SIG-M5 (cell line): ENCODE measurements at places on chromosomes 13 and 19.

DNA sequence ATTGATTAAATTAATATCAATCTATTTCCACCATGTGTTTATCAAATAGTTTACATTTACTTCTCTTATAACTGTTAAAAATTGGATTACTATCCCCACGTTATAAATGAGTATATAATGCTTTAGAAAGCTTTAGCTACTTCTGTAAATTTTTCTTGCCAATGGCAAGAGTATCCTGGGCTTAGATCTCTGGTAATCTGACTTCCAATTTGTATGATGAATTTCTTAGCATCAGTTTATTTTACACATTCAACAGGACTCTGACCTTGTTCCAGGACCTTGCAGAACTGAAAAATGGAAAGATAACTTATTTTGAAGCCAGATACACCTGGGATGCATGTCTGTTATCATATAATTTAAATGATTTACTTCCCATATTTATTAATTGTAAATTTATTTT, 2759.4 kb downstream of the PCDH9 start:
- DNase-seq = no peak

- DNase-seq = no peak
Observed at GRCh38 chr13:80339912-80340650, 845 bp downstream of the SPRY2 start.

GRCh38 chr13:23748109-23748990, 140.8 kb downstream of the MIPEP start:
- no peak for DNase-seq

- DNase-seq = no peak
Observed at GRCh38 chr13:108223687-108224503, 5.7 kb downstream of the ABHD13 start.

- no peak for DNase-seq
Observed at GRCh38 chr13:109647053-109647452, 139.3 kb downstream of the IRS2 start.

- no peak for DNase-seq
Observed at GRCh38 chr19:19943848-19944582, 43.3 kb downstream of the ZNF93 start.

- DNase-seq = no peak
Observed at GRCh38 chr13:51276636-51277035, 54.4 kb downstream of the FAM124A start.

DNA sequence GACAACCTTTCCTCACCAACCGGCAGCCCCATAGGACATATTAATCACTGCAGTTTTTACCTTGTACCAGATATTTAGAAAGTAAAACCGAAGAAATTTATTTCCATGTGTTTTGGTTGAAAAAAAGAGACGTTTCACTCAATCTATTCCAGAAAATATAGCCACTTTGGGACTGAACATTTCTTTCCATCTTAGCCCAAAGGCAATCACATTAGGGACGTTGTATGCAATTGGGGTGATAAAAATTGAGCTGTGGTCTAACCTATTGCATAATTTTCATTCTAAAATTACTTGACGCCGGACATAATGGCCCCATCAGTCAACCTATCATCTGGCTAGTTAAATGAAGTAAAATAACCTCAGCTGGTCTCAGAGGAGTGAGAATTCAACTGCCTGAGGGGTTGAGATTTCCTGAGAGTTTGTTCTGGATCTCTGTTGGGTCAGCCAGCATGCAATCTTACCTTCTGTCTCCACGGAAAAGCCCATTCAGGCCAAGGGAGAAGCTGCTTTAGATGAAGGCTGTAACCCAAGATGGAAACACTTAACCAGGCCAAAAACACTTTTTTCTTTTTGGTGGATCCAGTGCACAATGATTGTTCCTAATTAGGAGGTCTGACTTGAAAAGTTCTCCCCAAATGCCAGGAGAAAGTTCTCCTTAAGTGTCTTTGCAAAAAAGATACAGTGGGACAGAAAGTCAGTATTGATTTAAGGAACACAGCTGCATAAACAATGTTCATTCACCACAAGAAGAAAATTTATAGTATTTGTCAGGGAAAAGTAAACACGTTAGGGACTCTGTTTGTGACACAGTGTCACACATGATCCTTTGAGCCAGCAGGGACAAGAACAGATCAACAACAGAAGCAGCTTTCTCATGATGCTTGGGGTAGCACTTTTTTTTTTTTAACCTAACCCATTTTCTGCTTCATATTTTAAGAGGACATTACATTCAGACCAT, 34.1 kb downstream of the DLEU7 start:
- no peak for DNase-seq

DNA sequence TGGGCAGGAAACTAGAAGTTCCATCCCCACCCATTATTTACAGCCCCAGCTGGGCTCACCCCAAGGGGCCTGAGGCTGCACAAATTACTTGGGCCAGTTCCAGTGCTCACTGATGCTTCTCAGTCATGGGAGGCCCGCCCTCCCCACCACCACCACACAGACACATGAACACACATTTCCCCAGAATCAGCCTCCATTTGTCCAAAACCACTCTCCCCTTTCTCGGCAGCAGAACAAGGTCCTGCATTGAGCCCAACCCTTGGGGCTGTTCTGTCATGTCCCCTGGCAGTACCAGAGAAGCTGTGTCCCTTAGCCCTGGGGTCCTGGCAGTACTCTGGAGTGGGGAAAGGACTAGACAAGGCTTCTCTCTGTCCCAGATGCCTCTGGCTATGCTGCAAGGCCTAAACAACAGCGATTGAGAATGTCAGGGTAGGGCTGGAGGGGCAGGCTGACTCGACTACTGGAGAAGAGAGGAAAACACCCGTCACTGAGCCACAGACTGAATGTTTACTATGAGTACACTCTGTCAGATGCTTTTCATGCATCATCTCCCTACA, 21.8 kb downstream of the SAMD4B start:
- no peak for DNase-seq

DNA sequence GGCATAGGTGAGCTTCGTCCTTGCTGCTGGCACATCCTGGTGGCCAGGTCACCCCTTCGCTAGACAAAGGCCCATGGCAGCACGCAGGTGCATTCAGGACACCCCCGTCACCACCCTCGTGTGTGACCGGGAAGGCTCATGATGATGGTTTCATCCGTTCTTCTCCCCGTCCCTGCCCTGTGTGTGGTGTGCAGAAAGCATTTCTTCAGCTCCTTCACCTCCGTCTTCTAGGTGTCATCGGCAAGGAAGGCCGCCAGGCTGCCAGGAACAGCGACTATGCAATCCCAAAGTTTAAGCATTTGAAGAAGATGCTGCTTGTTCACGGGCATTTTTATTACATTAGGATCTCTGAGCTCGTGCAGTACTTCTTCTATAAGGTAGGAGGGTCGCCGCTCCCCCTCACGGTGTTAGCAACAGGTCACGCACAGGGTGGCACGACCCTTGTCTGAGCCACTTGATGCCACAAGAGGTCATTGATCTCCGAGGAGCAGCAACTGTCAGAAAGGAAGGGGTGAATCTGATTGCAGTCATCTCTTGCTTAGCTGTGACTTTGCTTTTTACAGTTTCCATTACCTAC, 111.0 kb upstream of the MCF2L start:
- DNase-seq = no peak

GRCh38 chr19:6694147-6694815, 24.3 kb upstream of the TNFSF14 start:
- no peak for DNase-seq

DNA sequence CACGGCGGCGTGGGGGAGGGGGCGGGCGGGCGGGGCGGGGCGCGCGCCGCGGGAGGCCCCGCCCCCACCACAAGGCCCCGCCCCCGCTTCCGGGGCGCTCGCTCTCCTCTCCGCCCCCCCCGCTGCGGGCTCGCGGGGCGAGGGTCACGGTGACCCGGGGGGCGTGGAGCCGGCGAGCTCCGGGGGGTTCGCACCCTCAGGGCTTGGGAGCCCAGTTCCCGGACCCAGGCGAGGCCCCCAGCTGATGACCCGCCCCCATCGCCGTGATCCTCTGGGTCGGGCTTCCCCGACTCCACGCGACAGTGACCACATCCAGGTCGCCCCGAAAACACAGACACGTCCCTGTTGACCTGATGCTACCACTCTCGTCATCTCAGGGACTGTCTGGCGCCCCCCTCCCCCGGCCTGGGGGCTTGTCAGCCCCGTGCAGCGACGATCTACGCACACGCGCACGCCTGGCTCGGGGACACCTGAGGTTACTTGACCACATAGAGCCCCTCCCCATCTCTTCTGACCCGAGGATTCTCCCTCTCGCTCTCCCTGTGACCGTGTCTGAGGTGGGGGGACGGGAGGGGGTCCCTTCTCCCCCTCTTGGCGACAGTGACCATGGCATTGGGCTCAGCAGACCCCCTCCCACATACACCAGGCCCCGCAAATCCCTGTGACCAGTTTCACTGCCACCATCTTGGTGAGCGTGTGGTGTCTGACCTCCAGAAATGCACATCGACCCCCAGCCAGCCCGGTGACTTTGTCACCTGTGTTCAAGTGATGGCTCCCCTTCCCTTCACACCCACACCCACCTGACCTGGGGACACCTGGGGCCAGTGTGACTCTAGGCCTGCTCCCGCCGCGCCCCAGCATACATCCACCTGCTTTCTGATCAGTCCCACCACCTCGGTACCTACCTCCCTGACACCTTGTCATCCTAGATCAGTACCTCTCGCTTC, 670 bp downstream of the MAP2K7 start:
- no peak for DNase-seq

GRCh38 chr13:79621902-79622301, 140.9 kb downstream of the NDFIP2 start:
- no peak for DNase-seq

DNA sequence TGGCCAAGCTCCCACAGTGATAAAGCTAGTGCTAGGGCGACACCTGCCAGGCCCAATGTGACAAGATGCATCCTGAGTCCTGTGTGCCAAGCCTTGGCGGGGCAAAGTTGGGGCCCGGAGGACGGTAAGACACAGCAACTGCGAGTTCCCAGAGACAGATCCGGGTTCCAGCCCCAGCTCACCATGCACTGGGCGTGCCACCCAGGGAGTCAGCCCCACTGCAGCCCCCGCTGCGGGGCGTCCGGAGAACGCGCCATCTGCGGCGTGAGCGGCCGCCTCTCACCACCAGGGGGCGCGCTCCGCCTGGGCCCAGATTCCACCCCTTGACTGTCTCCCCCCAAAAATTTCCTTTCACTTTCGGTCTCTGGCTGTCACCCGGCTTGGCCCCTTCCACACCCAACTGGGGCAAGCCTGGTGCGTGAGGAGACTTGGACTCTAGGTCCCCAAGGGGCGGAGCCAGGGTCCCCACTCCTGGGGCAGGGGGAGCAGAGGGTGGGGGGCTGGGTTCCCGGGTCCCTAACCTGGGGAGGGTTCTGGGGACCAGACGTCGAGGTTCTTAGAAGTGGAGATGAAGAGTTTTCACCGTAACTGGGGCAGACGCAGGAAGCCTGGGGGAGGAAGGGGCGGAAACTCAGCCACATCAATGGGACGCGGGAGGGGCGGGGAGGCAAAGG, at the start of gene FLT3LG:
TSS of gene FLT3LG (plus strand) at position 348 of the 674 bp plus-strand sequence. CDS start 425 bp downstream, outside the sequence.
- no peak for DNase-seq

GRCh38 chr19:7799640-7800355, 30.2 kb upstream of the EVI5L start:
- DNase-seq = no peak

DNA sequence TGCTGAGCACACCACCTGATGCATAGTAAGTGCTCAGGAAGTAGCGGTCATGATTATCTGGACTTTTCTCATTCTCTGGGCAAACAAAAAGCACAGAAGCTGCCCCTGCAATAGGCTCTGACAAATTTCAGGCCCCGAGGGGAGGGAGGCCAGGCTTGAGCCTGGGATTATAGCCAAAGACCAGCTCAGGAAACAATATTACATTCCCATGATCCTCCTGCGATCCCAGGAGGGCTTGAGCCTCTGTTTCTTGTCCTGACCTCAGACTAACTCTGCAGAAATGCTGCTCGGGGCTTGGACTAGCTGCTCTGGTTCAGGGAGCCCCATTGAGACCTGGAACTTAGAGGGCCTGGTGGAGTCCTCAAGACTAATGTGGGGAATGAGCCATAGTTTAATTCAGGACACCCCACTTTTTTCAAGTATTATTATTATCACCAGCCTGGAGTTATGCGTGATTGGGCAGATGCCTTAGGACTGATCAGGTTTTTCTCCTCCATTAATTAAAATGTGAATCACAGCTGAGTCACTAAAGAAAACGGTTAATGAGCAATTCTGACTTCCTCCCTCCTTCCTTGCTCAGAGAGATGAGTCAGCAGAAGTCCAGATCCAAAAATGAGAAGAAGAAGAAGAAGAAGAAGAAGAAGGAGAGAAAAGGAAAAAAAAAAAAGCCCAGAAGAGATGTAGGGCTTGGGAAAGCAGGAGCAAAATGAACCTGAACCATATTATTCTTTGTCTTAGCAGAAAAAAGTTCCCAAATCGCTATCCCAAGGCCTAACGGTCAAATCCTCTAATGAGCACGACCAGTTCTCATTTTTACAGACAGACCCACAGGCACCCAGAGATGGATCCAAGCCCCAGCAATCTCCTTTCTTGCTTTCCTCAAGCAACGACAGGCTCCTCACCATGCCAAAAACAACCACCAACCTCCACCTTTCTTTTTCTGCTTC, 107.2 kb downstream of the CACNA1A start:
- no peak for DNase-seq

DNA sequence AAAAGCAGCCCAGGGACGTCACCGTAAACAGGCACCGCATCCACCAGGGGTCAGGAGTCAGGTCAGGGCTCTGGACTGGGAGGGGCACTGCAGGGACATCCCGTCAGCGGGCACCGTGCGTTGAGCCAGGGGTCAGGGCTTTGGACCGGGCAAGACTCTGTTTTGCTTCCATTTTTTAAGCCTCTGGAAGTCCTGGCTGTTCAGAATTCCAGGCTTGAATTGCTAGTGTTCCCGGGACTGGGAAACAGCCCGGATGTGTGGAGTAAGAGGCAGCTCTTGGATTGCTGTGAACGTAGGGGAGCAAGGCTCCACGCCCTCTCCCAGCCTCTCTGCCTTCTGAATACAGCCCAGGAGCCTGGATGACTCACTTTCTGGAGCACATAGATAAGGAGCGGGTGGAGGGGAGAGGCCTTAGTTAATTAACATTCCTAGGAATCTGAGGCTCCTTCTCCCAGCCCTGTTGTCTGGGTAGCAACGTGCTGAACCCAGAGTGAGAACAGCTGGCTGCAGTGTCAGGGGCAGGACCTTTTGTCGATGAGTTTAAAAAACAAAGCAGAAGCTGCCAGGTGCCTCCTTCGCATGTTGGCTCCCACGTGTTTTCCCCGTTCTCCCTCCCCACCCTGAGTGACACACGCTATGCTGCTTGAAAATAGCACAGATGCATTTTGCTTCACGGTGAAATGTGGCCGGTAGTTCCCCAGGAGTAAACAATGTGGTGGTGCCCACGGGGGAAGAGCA, 21.9 kb downstream of the ATP11A start:
- DNase-seq = no peak

GRCh38 chr13:77728265-77729125, 31.0 kb downstream of the SLAIN1 start:
- DNase-seq = no peak

- no peak for DNase-seq
Observed at GRCh38 chr19:3504735-3505134, 1.4 kb upstream of the FZR1 start.
